ENCODE measurements at places on chromosomes 11 and 22.

GRCh38 chr22:19578180-19579004 lies 54.2 kb upstream of the CLDN5 start:
- DNase-seq: no peak

- no peak for DNase-seq
Measured at GRCh38 chr11:97229936-97230335, 840.1 kb downstream of the JRKL start.

DNA sequence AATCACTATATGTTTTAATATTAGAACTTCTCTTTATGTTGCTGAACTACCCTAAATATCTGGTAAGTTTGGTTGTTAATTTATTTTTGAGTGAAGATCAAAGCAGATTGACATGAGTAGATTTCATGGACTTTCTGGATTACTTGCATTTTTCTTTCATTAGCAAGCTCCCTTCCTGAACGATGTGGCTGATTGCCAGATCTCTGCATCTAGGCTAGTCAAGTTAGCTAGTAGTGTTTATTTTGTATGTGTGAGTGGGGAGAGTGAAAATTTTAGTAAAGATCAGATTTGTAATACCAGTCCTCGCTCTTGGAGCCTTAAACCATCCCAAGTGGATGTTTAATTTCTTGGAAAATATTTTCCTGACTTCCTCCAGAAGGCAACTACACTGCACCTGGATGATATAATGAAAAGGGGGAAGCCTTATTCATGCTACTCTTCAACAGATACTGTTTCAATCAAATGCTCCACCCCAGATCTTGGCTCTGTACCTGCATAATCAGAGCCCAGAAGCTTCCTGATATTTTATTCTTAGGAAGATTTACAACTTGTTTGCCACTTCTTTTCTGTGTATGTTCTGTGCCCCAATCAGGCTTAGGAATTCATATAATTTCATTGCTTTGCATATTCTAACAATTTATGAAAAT lies 143.2 kb upstream of the GRIA4 start:
- no peak for DNase-seq

DNA sequence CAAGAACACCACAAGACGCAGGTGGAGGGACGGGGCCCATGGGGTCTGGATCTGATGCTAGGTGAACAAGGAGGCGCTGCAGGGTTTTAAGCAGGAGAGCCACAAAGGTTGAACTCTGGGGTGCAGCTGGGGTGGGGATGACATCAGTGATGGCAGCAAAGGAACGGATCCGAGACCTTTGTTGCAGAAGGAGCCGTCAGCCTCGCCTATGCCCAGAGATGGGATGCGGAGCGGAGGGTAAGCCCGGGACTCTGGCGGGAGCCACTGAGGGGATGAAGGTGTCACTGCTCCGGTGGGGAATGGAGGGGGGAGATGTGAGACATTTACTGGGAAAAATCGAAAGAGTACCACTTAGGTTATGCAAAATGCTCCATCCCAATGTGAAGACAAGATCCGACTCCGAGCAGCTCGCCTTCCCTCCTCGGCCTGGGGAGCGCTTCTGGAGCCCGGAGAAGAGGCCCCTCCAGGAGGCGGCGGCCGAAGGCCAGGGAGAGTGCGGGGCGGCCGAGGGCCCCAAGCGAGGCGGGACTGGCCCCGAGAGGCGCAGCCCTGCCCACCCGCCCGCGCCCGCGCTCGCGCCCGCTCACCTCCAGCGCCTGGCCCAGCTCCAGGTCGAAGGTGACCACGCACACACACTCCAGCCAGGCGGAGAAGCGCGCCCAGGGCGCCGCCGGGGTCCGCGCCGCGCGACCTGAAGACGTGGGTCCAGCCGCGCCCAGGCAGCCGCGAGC lies 422 bp downstream of the DENND6B start:
- no peak for DNase-seq

- DNase-seq: no peak
Measured at GRCh38 chr22:38305471-38306448, 11.5 kb downstream of the CSNK1E start.

- DNase-seq: no peak
Measured at GRCh38 chr22:42397332-42398249, 34.6 kb downstream of the NFAM1 start.

- DNase-seq: no peak
Measured at GRCh38 chr11:113213549-113213948, 100.8 kb upstream of the TTC12 start.

- DNase-seq: no peak
Measured at GRCh38 chr11:45252877-45253276, 33.3 kb downstream of the SYT13 start.
